Activated CD4-positive, alpha-beta T cell treated with anti-CD3 and anti-CD28 coated beads, Interleukin-2, amount 10 ng/mL, durations not matched to agents 7 days and 5 days (primary cell): ENCODE measurements at places on chromosomes 16 and 17. TPM values are rescaled to one million over a fixed set of nuclear protein-coding genes. Genes with fewer than 3 reads are reported as not detected.

The XAF1 gene
- total RNA-seq, result 497 TPM

The C16orf46 gene
- total RNA-seq, result 0.17 TPM

The IRF8 gene
- 11.6 TPM for total RNA-seq

The KCNG4 gene
- total RNA-seq, result not detected

The CCL1 gene
- total RNA-seq, result 0.87 TPM

The KRTAP17-1 gene
- total RNA-seq, result not detected

The FBXW10 gene
- total RNA-seq, result not detected

The BRCA1 gene
- total RNA-seq, result 67.4 TPM

The AURKB gene
- 188 TPM for total RNA-seq

The GOSR1 gene
- total RNA-seq, result 44.1 TPM

The WFIKKN1 gene
- total RNA-seq, result 2.7 TPM

The ABCC6 gene
- not detected for total RNA-seq

The CD300H gene
- total RNA-seq, result not detected

The TP53TG3C gene
- not detected for total RNA-seq

The KRT15 gene
- not detected for total RNA-seq

The PTX4 gene
- total RNA-seq, result not detected

The MAP2K4 gene
- total RNA-seq, result 27.3 TPM

The PHOSPHO1 gene
- not detected for total RNA-seq

The ELAC2 gene
- total RNA-seq, result 60.8 TPM

The OR1F1 gene
- total RNA-seq, result not detected

The MLX gene
- total RNA-seq, result 62.3 TPM

The CIAO3 gene
- total RNA-seq, result 39.9 TPM

The EFNB3 gene
- not detected for total RNA-seq

The TBC1D3H gene
- total RNA-seq, result not detected

The NDUFAB1 gene
- total RNA-seq, result 57.8 TPM

The DPEP3 gene
- total RNA-seq, result 0.10 TPM

The SMTNL2 gene
- not detected for total RNA-seq

The GAS2L2 gene
- not detected for total RNA-seq

The MARCHF10 gene
- not detected for total RNA-seq

The GINS2 gene
- total RNA-seq, result 50.0 TPM

The SNX20 gene
- total RNA-seq, result 83.9 TPM

The HSDL1 gene
- 10.6 TPM for total RNA-seq

The CACNA1H gene
- 3.6 TPM for total RNA-seq

The FBXO39 gene
- total RNA-seq, result 8.9 TPM

The EPX gene
- not detected for total RNA-seq

The NHERF1 gene
- 254 TPM for total RNA-seq

The NAA38 gene
- 84.2 TPM for total RNA-seq

The GPRC5C gene
- not detected for total RNA-seq

The HOXB7 gene
- 0.25 TPM for total RNA-seq

The JPH3 gene
- total RNA-seq, result not detected

The TMEM220 gene
- 0.50 TPM for total RNA-seq

The FLYWCH2 gene
- 21.0 TPM for total RNA-seq

The CLEC19A gene
- total RNA-seq, result not detected

The MIEN1 gene
- 49.7 TPM for total RNA-seq

The C16orf74 gene
- 1.6 TPM for total RNA-seq

The DLX4 gene
- total RNA-seq, result 0.17 TPM

The USP7 gene
- 157 TPM for total RNA-seq

The MMP2 gene
- total RNA-seq, result not detected

The PPP1R27 gene
- total RNA-seq, result not detected

The KRT14 gene
- total RNA-seq, result not detected

The AIPL1 gene
- total RNA-seq, result not detected

The MTMR4 gene
- 55.9 TPM for total RNA-seq

The KRT36 gene
- total RNA-seq, result not detected

The GJD3 gene
- total RNA-seq, result not detected

The HS3ST6 gene
- total RNA-seq, result not detected

The STAT3 gene
- total RNA-seq, result 121 TPM
